Placental pericyte (primary cell): ENCODE measurements at places on chromosomes 7 and 10. TPM values are rescaled to one million over a fixed set of nuclear protein-coding genes. Genes with fewer than 3 reads are reported as not detected.

The TIMM23B gene
- total RNA-seq = 24.5 and 29.3 TPM in 2 replicates

The NRP1 gene
- total RNA-seq = 205 and 421 TPM in 2 replicates

The ZNF680 gene
- 2.0 and 10.3 TPM in 2 replicates for total RNA-seq

The NPTX2 gene
- under 0.01 and 4.3 TPM in 2 replicates for total RNA-seq

The ZNF438 gene
- total RNA-seq = 4.6 and 4.9 TPM in 2 replicates

The HDAC9 gene
- 10.3 and 15.2 TPM in 2 replicates for total RNA-seq

The WIPF3 gene
- not detected in 2 replicates for total RNA-seq

The PTER gene
- 7.0 and 7.9 TPM in 2 replicates for total RNA-seq

The GLCCI1 gene
- total RNA-seq = 3.6 and 10.3 TPM in 2 replicates

The IFIT2 gene
- total RNA-seq = 2.7 and 7.4 TPM in 2 replicates

The OR9A2 gene
- not detected in 2 replicates for total RNA-seq

The ITPRID1 gene
- total RNA-seq = not detected in 2 replicates

The RBM17 gene
- total RNA-seq = 32.6 and 38.8 TPM in 2 replicates

The OPN1SW gene
- not detected in 2 replicates for total RNA-seq

The ZNF736 gene
- total RNA-seq = 6.6 and 8.9 TPM in 2 replicates

The SUGCT gene
- total RNA-seq = 3.7 and 6.7 TPM in 2 replicates

The MCMBP gene
- 48.4 and 82.2 TPM in 2 replicates for total RNA-seq

The OGDHL gene
- total RNA-seq = 0.14 and 0.22 TPM in 2 replicates

The SLC13A4 gene
- total RNA-seq = 0.14 TPM in 1 of 2 replicates, not detected in the other

The SPAG6 gene
- not detected in 2 replicates for total RNA-seq

The DTX2 gene
- 9.8 and 11.3 TPM in 2 replicates for total RNA-seq

The PTPN20 gene
- total RNA-seq = 0.22 and 0.72 TPM in 2 replicates

The NUPR2 gene
- total RNA-seq = not detected in 2 replicates

The DPYSL4 gene
- 3.9 and 5.7 TPM in 2 replicates for total RNA-seq

The PLEKHS1 gene
- under 0.01 TPM in 1 of 2 replicates, not detected in the other for total RNA-seq

The MYPN gene
- total RNA-seq = 0.22 and 1.3 TPM in 2 replicates

The ETV1 gene
- total RNA-seq = 19.3 and 52.7 TPM in 2 replicates

The PTPRZ1 gene
- total RNA-seq = 0.29 TPM in 1 of 2 replicates, not detected in the other

The BTRC gene
- total RNA-seq = 12.3 and 13.7 TPM in 2 replicates

The SYT15B gene
- total RNA-seq = 1.3 and 2.0 TPM in 2 replicates

The KAZALD1 gene
- 7.9 and 12.2 TPM in 2 replicates for total RNA-seq

The NCF1 gene
- total RNA-seq = 0.29 TPM in 1 of 2 replicates, not detected in the other

The RNF148 gene
- total RNA-seq = 0.72 and 1.5 TPM in 2 replicates

The SH2D4B gene
- total RNA-seq = 0.22 and 0.29 TPM in 2 replicates
